ENCODE measurements at places on chromosomes 12 and 14.

- DNase-seq = no peak
Measured at GRCh38 chr12:11630046-11630706, 19.3 kb upstream of the ETV6 start.

DNA sequence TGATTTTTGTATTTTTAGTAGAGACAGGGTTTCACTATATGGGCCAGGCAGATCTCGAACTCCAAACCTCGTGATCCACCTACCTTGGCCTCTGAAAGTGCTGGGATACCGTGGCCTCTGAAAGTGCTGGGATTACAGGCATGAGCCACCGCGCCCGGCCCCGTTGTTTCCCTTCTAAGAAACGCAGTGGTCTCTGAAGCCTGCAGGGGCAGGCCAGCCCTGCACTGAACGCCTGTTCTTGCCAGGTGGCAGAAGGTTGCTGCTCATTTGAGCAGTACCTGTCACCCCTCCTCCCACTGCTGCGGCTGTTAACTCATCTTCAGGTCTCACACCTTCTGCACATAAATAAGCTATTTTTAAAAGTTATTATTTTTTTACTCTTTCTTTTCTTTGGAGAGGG, 24.3 kb downstream of the GPRC5A start:
- no peak for DNase-seq

- DNase-seq = no peak
Measured at GRCh38 chr14:98937021-98937420, 335.0 kb downstream of the BCL11B start.

- DNase-seq = no peak
Measured at GRCh38 chr12:111687255-111687654, 1.4 kb downstream of the ACAD10 start.

GRCh38 chr14:33539918-33540357, 410.9 kb downstream of the EGLN3 start:
- no peak for DNase-seq

- DNase-seq = no peak
Measured at GRCh38 chr12:113955109-113955970, 10.8 kb downstream of the RBM19 start.

- DNase-seq = no peak
Measured at GRCh38 chr12:7155471-7156034, 25.4 kb downstream of the CLSTN3 start.

DNA sequence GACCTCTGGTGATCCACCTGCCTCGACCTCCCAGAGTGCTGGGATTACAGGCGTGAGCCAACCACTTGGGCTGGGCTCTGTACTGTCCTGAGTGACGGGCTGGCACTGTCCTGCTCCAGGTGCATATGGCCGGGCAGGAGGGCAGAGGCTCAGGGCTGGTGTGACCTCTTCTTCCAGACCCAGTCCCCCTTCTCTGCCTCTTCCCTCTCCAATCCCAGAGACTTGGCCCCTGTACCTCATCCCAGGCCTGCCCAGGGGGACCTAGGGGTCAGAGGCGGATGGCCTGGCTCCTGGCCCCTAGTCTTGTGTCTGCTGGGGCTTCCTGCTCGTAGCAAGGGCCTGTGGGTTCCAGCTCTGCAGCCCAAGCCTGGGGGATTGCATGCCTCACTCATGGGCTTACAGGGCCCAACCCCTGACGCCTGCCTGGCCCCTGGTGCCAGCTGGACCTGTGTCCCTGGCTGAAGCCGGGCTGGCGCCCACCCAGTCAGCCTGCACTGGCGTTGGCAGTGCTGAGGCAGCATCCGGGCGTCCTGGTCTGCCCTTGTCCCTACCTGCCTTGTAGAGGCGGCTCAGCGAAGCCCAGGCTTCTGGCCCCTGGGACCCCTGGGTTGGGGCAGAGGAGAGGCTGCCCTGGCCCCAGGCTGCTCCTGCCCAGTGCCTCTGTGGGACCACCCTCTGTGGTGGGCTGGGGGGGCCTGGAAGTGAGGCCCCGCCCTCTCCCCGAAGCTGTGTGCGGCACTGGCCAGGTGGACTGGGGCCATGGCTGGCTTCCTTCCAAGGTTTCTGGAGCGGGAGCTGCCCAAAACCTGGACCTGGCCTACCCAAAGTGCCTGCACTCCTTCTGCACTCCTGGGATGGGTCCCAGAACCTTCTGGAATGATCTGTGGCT, 4.3 kb downstream of the TEDC1 start:
- no peak for DNase-seq

- no peak for DNase-seq
Measured at GRCh38 chr14:74988993-74989392, 13.7 kb upstream of the EIF2B2 start.

DNA sequence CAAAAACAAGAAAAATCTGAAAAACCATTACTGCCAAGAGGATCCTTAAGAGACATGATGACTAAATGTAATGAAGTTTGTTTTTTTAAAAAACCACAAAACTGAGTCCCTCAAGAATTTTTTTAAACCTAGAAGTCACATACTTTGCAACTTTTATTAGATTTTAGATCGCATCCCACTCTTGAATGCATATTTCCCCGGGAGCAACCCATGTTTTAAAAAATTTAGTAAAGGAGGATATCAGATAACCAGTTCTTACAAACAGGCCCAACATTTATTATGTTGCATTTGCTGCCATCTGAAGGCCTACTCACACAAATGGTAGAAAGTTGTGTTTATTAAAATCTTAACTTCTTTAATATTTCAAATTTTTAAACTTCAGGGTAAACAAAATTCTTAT, 44.3 kb upstream of the CCT2 start:
- no peak for DNase-seq

DNA sequence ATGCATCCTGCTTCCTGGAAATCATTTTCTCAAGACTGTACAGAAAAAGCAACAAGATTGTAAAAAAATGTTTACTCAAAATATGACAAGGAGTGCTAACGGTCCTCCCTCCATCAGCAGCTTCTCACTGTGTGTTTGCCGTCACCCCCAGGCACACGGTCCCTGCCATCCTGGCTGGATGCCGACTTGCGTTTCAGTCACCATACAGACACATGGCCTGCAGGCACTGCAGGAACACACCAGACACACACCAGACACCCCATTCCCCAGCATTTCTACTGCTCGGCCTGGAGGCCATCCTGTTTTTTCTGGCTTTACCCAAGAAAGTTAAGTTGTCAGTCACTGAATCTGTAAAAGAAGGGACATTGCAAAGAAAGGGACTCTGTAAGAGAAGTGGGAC, 10.8 kb downstream of the KCNK10 start:
- no peak for DNase-seq

DNA sequence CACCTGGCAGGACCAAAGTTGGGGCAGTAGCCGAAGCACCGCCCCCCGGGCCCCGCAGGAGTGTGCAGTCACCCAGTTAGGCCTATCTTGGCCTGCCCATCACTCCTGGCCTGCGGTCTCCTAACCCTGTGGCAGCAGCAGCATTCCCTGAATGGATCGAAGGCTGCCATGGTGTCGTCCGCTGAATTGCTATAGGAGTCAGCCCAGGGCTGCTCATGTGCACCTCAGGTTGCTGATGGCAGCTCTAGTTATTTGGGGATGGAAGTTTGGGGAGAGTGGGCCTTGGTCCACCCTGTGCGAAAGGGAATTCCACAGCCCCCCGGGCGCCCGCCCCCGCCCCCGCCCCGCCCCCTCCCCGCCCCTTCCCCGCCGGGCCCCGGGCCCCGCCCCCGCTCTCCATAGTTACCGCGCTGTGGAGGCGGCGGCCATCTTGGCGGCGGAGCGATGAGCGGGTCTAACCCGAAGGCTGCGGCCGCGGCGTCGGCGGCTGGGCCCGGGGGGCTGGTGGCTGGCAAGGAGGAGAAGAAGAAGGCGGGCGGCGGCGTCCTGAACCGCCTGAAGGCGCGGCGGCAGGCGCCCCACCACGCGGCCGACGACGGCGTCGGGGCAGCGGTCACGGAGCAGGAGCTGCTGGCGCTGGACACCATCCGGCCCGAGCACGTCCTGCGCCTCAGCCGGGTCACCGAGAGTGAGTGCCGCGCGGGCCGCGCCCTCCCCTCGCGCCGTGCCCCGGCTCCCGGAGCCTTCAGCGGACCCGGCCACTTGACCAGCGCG, at the start of gene UNC119B:
UNC119B (plus strand) TSS at position 428 of the 774 bp plus-strand sequence; CDS start at position 445, 17 bp downstream.
- no peak for DNase-seq

- no peak for DNase-seq
Measured at GRCh38 chr14:57293866-57294837, 25.4 kb downstream of the AP5M1 start.

GRCh38 chr14:83960832-83961512, 1569.0 kb upstream of the FLRT2 start:
- no peak for DNase-seq

DNA sequence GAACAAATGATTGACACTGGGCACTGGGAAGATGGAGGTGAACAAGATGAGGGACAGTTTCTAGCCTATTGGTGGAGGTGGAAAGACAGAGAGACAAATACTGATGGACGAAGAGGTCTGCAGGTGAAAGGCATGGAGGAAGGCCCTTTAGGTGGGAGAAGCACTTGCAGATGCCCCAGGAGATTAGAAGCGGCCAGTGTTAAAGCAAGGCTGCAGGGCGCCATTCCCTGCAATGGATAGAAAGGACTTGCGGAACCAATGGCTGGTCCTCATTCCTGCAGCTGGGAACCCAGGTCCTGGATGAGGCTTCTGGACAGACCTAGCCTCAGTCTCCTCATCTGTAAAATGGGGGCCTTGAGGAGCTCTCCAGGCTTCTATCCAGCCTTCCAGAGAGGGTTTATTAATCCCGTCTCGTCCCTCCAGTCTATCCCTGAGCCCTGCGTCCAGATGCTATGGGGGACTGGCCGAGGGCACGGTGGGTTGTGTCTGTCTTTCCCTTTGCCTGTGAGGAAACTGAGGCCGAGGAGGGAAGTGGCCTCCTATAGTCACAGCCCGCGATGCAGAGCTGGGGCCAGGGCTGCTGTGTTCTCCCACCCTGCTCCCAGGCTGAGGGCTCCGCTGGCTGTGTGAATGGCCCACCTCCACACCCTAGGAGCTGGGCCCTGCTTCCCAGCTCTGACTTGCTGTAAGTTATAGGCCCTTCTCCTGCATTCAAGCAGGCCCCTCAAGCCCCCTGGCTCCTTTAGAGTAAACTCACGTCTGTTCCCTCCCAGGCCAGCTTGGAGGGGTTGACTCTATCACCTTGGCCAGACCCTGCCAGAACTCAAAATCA, 33.0 kb downstream of the CYP46A1 start:
- DNase-seq = no peak

- DNase-seq = no peak
Measured at GRCh38 chr12:7117670-7118069, 8.7 kb upstream of the C1RL start.

DNA sequence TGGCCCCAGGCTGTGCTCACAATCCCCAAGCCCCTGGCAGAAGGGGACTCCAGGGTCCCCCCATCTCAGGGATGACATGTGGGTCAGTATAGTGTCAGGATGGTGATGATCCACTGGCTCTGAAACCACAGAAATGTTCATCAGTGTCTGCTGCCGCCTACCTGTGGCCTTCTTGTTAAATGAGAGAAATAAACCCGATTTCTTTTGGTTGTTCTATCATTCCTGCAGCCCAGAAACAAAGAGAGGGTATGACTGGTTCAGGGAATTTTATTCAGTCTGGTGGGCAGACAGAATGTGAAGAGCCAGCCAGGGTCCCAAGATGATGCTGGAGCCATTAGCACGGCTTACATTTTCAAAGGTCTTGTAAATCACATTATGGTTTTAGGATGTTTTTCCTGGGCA, 86.6 kb downstream of the CRADD start:
- no peak for DNase-seq

DNA sequence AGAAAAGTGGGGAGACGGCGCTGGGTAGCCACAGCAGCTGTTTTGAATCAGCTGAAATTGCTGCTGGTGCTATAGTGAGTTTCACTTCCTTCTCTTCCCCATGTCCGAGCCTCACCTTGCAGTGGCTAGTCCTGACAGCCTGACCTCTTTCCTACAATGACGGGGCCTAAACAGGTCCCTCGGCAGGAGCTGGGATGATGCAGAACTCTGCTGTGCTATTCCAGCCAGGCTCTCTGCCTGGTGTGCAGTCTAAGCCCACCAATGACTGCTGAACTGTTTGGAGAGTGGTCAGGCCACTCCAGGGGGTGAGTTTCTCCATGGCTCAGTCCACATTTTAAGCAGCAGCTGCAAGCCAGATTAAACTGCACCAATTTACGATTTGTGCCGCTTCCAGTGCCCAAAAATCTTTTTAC, 207.3 kb downstream of the TTC7B start:
- DNase-seq = no peak

- DNase-seq = no peak
Measured at GRCh38 chr12:123164710-123165261, 13.9 kb upstream of the PITPNM2 start.

DNA sequence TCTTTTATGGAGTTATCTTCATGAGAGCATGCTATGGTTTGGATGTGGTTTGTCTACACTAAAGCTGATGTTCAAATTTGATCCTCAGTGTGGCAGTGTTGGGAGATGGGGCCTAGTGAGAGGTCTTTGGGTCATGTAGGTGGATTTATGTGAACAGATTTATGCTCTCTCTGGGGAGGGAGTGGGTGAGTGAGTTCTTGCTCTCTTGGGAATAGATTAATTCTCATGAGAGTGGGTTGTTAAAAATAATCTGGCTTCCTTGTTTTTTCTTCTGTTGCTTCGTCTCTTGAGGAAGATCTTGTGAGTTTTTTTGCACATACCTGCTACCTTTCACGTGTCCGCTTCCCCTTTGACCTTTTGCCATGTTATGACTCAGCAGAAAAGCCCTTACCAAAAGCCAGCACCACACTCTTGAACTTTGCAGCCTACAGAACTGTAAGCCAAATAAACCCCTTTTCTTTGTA, 20.5 kb downstream of the DERA start:
- DNase-seq = no peak

DNA sequence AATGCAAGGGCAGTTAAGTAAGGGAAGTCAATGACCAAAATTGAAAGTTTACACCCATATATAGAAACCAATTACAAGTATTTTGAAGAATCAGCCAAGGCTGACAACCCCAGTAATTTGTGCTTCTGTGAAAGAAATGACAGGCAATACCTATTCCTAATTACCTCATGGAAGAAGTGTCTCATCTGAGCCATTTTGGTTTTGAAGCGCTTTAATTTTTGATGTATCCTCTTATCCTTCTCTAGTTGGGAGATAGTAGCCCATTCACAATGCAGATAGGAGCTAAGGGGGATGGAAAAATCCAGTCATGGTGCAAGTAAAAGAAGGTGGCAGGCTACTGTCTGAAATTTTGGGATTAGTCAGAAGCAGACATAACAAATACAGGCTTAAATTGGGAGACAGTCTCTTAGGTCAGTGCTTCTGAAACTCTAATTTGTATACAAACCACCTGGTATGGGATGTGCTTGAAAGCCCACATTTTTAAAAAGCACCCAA, 30.4 kb upstream of the SUPT16H start:
- no peak for DNase-seq

DNA sequence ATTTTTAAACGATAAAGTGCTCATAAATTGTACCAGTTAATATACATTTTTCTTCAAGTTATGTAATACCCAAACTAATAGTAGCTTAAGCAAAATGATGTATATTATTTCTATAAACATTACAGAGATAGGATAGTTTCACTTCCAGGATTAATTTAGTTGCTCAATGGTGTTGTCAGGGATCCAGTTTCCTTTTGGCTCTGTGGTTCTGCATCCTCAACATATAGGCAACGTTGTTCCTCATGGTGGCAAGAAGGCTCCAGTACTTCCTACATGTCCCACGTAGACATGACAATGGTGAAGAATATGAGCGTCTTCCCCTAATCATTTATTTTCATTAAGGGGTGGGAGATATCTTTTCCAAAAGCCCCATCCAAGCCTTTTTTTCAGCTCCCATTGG, 60.7 kb upstream of the DCD start:
- DNase-seq = no peak
